ENCODE measurements at places on chromosomes 1 and 21.
A peak's percentile ranks its signal among the peaks of the same experiment; 100 is the strongest.

DNA sequence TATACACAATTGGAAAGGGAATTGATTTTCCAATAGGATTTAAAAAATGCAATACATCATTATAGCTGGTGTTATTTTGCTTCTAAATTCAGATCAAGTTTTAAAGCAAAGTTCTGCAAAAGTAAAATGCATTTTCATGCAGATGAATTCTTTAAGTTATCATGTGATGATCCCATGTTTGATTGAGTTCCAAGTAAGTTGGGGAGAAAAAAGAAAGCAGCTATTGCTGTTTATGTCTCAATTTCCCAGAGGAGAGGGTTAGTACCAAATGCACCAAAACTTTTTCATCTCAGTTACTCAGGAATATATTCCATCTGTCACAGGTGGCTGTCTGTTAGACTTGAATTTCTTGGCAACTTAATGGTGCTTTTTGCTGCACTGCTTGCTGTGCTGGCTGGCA is 29.7 kb downstream of the HSPA13 start:
- no peak for DNase-seq

- DNase-seq: no peak
These were observed 3.1 kb upstream of the BLACAT1 start for GRCh38 chr1:205458777-205459566.

DNA sequence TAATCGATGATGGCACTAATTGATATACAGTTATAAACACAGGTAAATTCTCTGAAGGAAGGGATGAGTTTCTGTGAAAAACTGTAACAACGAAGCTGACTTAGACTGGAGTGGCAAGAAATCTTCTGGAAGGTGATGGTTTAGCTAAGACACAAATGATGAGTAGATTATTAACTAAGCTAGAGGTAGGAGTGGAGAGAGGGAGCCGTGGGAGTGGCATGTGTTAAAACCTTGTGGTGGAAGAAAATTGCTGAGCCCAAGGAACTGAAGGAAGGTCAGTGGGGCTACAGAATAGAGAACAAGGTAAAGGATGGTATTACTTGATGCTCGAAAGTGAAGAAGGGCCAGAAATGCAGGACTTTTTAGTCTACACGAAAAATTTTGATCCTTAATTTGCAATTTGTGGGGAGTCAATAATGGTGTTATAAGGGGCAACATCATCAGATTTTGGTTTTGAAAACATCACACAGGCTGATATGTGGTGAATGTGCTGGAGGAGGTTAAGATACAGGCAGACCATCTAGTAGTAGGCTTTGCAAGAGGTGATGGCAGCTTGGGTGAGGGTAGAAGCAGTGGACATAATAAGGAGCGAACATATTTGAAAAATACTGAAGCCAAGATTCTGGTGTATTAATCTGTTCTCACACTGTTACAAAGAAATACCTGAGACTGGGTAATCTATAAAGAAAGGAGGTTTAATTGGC is 93.8 kb downstream of the S1PR1 start:
- no peak for DNase-seq

DNA sequence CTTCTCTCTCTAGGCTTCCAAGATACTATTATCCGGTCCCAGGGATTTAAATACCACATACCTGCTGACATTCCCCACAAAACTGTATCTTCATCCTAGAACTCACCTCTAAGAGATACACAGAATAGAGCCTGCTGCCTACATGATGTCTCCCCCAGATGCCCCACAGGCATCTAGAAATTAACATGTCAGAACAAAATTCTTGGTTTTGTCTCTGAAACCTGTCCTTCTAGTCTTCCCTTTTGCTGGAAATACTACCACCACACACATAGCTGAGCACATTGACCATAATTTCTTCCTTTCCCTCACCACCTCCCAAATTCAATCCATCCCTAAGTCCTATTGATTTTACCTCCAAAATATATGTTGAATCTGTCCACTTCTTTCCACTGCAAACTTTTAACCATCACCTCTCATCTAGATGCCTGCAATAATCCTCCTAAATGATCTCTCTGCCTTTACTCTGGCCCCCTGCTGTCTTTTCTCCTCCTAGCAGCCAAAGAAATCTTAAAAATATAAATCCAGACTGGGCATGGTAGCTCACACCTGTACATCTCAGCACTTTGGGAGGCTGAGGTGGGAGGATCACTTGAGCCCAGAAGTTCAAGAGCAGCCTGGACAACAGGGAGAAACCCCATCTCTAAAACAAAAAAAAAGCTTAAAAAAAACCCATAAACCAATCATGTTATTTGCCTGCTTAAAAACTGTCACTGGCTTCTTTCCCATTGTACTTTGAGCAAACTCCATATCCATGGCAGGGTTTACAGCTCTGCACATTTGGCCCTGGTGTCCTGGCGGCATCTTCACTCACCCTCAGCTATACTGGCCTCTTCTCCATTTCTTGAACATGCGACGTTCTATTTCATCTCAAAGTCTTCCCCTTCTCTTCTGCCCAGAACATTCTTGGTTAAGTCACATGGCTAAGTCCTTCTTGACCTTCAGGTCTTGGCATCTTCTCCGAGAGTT is 6.2 kb upstream of the FAM76A start:
- DNase-seq: no peak

- DNase-seq: no peak
These were observed 95.6 kb downstream of the NTMT2 start for GRCh38 chr1:170241266-170241851.

GRCh38 chr1:6200188-6200809 is 904 bp upstream of the RPL22 start:
- DNase-seq: no peak

GRCh38 chr1:154990276-154990675 is 3.1 kb upstream of the LENEP start:
- no peak for DNase-seq

DNA sequence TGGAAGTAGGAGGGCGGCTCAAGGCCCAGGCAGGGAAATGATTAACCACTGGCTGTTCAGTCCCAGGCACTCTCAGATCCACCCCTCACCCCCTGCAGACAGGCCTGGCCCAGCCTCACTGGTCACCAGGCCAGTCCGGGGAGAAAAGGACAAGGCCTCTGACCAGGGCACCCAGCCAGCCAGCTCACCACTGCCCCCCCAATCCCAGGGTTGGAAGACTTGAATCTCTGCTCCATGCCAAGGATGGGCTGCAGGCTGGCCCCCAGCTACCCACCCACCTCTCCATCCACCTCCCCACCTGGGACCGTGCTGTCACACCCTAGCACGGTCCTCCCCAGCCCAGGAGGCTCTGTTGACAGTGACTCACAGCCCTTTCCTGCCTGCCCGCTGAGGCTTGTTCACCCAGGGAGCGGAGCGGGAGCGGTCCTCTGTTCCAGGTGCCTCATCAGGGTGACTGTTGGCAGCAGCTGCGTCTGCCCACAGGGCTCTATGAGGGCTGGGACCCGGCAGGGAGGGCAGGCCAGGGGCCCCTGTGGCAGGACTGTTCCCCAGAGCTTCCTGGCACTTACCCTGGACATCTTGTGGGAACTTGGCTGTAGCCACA is 2.2 kb downstream of the LAD1 start:
- no peak for DNase-seq

DNA sequence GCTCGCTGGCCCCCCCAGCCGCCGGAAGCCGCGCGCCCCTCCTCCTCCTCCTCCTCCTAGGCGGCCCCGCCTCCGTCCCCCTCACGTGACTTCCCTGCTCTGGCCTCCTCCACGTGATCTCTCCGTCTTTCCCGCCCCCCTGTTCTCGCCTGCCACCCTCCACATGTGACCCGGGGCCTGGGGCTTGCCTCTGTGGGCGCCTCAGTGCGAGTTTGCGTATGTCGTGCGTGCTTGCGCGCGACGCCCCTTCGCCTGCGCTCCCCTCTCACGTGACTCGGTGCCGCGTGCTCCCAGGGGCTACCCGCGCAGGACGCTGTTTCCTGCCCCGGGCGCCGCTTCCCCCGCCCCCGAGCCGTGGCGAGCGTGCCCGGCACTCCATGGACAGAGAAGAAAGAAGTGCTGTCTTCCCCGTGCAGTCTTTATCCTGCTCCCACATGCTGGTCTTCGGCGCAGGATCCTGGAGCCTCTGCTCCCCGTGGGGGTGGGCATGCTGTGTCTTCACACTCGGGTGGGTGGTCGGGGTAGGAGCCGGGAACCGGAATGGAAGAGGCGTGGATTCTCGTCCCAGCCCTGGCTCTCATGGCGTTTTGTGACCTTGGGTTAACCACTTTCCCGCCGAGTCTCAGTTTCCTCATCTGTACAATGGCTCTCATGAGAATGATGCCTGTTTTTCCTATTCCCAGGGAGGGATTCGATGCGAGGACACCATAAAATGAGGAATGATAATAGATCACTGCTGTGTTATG is 431 bp upstream of the UBE2Q1 start:
- peak; percentile 99 for DNase-seq

- DNase-seq: no peak
These were observed 29.3 kb upstream of the SELENON start for GRCh38 chr1:25770541-25771220.

DNA sequence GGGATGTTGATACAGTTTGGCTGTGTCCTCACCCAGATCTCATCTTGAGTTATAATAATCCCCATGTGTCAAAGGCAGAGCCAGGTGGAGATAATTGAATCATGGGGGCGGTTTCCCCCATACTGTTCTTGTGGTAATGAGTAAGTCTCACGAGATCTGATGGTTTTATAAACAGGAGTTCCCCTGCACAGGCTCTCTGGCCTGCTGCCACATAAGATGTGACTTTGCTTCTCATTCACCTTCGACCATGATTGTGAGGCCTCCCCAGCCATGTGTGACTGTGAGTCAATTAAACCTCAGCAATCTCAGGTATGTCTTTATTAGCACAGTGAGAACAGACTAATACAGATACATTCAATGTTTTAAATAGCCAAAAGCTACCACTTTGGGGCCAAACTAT is 41.1 kb downstream of the SLC35F3 start:
- no peak for DNase-seq

- DNase-seq: no peak
These were observed 21.9 kb downstream of the ZYG11B start for GRCh38 chr1:52748119-52748518.

GRCh38 chr1:201706109-201706508 is 122.8 kb upstream of the IPO9 start:
- no peak for DNase-seq

GRCh38 chr1:60896701-60897363 is 185.5 kb upstream of the NFIA start:
- DNase-seq: no peak

DNA sequence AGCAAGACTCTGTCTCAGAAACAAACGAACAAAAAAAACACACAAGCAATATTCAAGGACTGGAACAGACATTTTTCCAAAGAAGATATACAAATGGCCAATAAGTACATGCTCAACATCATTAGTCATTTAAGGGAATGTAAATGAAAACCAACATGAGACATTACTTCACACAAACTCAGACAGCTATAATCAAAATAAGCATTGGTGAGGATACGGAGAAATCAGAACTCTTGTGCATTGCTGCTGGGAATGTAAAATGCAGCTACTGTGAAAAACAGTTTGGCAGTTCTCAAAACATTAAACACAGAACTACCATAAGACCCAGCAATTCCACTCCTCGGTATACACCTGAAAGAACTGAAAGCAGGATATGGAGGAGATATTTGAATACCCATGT is 15.4 kb downstream of the NOL9 start:
- DNase-seq: no peak

- DNase-seq: no peak
These were observed 26.4 kb downstream of the FOXO6 start for GRCh38 chr1:41387667-41388091.
